Activated T-helper 9 cell treated with anti-CD3 and anti-CD28 coated beads, Interleukin-2, amount 50 U/mL, for 16 hours (primary cell): ENCODE measurements at places on chromosomes 11 and 22.
A peak's percentile ranks its signal among the peaks of the same experiment; 100 is the strongest.

DNA sequence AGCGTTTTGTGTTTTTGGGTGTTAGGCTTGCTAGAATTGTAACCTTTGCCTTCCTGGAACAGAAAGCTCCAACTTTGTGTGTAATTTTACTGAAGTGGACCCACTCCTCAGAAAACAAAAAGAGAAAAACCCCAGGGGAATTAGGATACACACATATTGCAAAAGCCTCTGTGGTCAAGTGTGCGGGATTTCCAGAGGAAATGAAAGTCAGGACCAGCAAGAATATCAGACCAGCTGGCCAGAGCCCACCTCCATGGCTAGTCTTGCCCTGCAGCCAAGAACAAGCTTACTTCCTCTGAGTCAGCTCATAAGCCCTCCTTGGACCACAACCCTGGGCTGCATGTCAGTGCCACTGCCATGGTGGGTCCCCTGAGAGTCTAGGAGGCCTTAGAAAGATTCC, 37.0 kb upstream of the FTH1 start:
- DNase-seq, result no peak

DNA sequence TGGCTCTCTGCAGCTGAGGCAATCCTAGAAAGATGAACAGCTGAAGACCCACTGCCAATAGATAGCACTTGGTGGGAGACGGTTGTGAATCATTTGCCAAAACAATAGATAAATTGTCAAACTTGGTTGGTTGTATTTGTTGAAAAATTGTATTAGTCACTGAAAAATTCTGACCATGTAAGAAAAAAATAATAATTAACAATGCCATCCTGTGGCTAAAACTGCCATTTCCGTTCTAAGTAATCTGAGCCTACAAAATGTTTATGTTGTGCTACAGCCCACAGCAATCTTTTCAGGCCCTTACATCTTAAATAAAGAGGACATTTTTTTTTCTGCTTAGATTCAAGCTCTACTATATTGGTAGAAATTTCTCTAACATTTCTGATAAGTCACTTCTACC, 103.2 kb upstream of the ANO3 start:
- DNase-seq, result no peak

- no peak for DNase-seq
These were observed 15.7 kb downstream of the BARX2 start for GRCh38 chr11:129391360-129391759.

DNA sequence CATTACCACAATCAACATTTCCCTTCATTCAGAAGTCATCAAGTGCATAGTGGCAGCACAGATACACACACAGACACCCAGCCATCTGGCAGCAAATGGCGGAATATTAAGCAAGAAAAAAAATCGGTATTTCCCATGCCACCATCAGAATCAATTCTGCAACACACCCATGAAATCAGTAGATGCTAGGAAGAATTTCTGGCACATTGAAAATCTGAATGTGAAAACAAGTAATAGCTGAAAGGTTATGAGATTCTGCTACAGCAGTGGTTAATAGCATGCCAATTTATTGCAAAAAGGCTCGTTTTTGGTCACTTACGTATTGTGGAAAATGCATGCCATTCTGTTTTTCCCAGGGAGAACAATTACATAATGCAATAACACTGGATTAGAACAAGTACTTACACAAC, 91.1 kb downstream of the PICALM start:
- no peak for DNase-seq

- no peak for DNase-seq
These were observed 9.0 kb upstream of the HIKESHI start for GRCh38 chr11:86292912-86293616.

GRCh38 chr22:23774114-23774921, 1.7 kb downstream of the MMP11 start:
- no peak for DNase-seq

GRCh38 chr22:38292694-38293093, 19.9 kb upstream of the TMEM184B start:
- no peak for DNase-seq

GRCh38 chr11:123173040-123173855, 21.8 kb downstream of the CLMP start:
- DNase-seq, result no peak

DNA sequence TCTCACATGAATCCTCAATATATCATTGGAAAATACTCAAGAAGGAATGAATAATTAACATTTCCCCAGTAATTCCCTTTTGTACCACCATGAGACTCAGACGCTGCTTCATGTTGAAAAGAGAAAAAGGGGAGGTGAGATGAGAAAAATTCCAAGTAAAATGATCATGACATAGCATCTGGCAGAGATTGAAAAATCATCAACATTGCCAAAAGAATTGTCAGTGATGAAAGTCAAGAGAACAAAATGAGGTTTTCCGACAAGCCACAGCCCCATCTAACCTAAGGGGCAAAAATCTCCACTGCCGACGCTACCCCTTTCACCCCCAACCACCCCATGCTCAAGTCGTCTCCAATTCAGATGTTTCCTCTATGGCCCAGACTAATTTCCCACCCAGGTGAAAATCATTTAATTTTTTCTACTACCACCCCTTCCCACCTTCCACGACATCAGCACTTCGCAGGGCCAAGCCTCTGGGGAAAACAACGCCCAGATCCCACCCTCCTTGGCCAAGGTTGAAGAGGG, 1.2 kb downstream of the RAB6A start:
- DNase-seq, result no peak

- no peak for DNase-seq
These were observed 349.7 kb downstream of the BUD13 start for GRCh38 chr11:116422956-116423600.

GRCh38 chr22:35663371-35663770, 15.1 kb downstream of the APOL6 start:
- DNase-seq, result no peak

GRCh38 chr11:130675371-130675821, 227.0 kb downstream of the ADAMTS15 start:
- DNase-seq, result no peak

- peak; percentile 43 for DNase-seq
These were observed 81.0 kb downstream of the PRR5L start for GRCh38 chr11:36376888-36377758.

GRCh38 chr11:101975734-101976133, 59.4 kb upstream of the ANGPTL5 start:
- no peak for DNase-seq

DNA sequence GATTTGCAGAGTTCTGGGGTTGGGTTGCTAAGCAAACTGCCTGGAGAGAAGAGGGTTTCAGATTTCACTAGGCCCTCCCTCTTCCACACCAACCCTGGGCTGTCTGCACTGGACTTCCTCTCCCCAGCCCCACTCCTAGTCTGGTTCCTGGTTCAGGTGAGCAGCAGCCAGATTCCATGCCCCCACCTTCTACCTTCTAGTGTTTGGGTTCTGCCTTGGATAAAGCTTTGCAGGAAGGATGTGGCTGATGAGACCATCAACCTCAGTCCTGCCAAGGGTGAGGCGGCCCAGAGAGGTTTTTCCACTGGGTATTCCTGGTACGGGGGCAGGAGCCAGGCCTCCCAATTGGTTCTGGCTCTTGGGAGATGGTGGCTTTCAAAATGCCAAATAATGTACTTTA, 68.3 kb downstream of the BCR start:
- no peak for DNase-seq

GRCh38 chr11:43758927-43759326, 78.4 kb downstream of the HSD17B12 start:
- DNase-seq, result no peak

DNA sequence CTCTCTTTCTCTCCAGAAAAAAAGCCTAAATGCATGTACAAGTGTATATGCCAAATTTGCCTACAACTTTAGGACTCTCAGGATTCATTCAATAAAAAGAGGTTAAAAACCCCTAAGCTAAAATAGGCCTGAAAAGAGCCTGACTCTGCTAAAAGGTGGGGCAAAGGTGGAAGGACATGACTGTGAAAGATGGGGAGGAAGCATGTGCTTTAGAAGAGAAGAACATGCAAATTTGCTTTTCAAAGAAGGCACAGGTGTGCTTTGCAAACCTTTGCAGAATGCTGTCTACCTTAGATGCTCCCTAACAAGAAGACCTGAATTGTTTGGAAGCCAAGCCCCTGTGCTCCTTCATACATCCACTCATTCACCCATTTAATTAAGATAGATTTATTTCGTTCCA, 87.4 kb downstream of the GRIA4 start:
- no peak for DNase-seq

DNA sequence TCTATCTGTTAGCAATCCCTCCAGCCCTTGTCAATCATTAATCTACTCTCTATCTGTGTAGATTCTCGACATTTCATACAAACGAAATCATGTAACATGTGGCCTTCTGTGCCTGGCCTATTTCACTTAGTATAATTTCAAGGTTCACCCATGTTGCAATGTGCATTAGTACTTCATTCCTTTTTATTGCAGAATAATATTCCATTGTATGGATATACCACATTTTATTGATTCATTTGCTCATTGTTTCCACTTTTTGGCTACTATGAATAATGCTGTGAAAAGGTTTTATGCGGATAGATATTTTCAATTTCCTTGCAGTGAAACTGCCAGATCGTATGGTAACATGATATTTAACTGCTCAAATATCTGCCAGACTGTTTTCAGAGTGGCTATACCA, 100.1 kb downstream of the MIAT start:
- DNase-seq, result no peak

GRCh38 chr11:30387891-30388861, 65.3 kb downstream of the ARL14EP start:
- DNase-seq, result no peak

DNA sequence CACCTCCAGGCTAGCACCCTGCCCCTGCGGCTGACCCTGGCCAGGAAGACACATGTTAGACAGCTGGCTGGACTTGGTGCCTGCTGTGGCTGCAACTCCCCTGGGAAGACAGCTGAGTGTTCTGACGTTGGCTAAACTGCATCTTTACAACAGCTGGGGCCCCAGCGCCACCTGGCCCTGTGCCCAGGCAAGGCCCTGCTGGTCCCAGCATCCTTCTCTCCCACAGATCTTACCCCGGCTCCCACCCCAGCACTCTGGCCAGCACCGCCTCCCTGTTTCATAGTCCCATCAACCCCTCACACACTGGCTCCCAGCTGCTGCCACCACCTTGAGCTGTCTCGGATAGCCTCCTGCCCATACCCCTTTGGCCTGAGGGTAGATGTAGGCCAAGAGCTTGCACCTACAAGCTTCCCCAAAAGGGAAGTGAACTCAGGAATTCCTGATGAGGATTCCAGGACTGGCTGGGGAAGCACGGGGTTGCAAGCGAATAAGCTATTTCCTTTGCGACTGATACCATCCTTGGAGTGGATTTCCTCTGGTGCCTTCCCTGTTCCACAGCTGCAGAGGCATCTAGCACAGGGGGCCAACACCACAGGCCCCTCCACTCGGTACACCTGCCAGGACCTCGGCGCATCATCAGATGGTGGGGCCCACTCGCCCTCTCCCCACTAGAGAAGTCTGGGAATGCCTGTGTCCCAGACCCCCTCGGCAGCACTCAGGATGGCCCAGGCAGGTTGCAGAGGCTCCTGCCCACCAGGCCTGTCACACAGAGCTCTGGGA, 28.5 kb downstream of the RSPH14 start:
- no peak for DNase-seq

DNA sequence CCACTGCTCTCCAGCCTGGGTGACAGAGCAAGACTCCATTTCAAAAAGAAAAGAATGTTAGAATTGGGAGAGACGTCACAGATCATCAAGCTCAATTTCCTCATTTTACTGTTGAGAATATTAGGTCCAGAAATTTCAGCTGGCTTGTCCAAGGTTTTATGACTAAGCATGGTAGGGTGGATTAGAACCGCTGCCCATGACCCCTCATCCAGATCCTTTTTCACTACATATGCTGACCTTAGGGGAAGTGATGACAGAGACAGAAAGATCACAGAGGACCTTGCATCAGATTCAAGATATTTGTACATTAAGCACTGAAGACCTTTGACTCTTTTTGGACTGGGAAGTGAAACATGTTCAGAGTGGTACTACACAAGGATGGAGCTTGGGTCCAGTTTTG, 134.5 kb downstream of the ADAMTS15 start:
- DNase-seq, result no peak

DNA sequence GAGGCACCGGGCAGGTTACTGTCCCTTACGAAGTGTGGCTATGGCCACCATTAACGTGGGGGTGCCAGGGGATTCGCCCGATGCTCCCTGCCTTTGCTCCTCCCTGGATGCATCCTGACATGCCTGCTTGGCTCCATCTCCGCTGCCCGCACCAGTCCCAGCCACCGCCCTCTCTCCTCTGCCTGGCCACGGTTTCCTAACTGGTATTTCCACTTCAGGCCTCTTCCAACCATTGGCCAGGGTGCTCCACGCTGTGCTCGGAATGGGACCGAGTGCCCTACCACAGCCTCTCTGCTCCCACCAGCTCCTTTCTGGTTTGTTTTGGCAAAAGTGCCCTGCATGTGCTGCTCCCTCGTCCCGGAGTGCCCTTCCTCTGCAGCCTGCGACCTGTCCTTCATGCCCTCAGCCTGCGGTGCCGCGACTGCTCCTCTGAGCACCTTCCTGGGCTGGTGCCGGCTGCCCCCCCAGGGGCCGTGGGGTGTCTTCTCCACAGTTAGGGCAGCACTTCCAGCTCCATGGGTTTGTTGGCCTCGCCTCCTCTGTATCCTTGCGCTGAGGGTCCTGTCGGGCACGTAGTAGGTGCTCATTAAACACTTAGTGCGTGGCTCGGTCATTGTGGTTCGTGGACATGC, 12.6 kb upstream of the GRAMD4 start:
- DNase-seq, result no peak

DNA sequence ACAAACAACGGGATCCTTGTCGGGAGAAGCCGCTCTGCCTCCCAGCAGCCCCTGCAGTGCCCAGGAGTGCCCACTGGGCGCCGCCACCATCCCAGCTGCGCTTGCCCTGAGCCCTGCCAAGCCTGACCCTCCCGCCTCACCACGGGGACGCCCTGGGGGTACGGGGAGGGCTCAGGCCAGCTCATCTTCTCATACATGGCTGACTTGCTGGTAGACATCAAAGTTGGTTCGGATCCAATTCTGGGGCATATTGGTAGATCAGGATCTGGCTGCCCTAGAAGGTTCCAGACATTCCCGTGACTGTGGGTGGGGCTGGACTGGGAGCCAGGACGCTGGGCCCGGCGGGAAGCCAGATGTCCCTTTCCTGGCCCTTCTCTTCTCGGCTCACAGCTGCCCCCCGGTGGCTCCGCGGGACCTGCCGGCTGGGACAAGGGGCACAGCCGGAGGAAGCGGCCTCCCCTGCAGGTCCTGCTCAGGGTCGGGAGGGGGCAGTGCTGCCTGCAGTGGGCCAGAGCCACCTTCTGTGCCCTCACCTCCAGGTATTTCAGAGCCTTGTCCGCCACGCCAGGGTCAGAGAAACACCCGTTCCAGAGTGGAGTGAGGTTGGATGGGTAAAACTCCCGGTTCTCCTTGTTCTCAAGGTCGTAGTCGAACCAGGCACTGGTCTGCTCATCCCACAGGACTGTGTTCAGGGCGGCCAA, 10.6 kb upstream of the TREH start:
- peak; percentile 75 for DNase-seq

- no peak for DNase-seq
These were observed 66.8 kb downstream of the CYB5R2 start for GRCh38 chr11:7606496-7606895.
